NCI-H524 treated with DMSO at 0.1 percent for 48 hours (cell line): ENCODE measurements at places on chromosomes 12 and 14.

- DNase-seq = no peak
These were observed 2.6 kb downstream of the CYP46A1 start for GRCh38 chr14:99686557-99687283.

- DNase-seq = no peak
These were observed 4.7 kb upstream of the GPATCH2L start for GRCh38 chr14:76146976-76147375.

DNA sequence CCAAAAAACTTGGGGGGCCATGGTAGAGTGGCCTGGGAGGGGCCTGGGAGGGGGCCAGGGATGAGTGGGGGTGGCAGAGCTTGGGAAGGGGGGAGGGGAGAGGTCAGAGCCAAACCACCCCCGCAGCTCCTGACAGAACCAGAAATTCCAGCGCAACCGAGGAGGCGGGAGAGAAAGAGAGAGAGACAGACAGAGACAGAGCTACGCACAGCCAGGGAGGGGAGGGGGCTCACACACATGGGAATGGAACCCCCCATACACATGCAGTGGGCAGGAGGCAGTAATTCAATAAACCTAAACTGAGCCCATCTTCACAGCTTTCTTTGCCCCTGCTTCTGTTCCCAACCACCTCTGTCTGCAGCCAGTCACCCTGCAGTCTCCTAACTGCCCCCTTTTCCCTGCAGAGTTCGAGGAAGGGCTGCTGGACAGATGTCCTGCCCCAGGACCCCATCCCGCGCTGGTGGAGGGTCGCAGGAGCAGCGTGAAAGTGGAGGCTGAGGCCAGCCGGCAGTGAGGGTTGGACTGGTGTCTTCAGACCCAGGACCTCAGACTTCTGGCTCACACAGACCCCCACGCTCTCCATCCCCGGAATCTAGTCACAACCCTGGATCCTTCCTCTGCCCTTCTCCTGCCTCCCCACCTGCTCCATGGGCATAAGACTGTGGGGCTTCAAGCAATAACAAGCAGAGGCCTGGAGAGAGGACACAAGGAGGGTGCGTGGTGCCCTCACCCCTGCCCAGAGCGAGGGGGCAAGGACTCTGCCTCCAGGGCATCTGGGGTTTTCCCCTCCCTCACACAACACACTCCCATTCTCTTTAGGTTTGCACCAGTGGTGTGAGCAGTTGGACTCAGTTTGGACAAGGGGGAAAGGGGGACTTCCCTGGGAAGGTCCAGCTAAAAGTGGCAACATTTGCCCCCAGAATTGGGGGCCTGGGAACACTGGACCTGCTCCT is 5.6 kb downstream of the NAB2 start:
- DNase-seq = no peak

DNA sequence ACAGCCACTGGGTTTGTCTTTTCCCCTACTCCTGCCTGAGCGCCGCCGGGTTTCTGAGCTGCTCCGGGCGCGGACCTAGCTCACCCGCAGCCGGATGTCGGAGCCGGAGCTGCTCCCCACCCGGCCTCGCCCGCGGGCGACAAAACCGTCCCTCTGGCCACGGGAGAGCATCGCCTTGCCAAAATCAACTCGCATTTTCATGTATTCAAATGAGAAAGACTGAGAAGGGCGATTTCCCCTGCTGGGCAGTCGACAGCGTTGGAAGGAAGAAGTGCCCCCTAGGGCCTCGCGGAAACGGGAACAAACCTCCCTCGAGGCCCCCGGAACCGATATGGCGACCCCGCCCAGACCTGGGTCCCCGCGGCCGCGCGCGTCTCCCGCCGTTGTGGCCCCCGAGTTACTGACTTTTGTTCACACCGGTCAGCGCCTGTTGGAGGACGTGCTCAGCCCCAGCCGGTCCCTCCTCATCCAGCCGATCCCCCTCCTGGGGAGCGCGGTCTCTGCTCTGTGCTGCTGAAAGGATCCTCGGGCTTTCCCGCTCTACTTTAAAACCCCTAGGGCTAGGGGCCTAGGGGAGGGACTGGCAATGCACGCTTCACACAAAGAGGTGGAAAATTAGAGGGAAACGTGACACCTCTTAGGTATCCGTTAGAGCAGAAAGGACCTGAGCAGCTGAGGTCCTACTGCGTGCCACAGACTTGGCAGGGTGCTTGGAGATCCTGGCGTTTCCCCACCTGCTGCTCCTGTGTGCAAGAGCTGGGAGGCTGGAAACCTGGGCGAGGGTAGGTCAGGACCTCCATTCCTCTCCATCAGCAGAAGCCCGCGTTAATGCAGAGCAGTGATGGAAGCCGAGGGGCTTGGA is 4.3 kb downstream of the TTC6 start:
- DNase-seq = peak; percentile 9

DNA sequence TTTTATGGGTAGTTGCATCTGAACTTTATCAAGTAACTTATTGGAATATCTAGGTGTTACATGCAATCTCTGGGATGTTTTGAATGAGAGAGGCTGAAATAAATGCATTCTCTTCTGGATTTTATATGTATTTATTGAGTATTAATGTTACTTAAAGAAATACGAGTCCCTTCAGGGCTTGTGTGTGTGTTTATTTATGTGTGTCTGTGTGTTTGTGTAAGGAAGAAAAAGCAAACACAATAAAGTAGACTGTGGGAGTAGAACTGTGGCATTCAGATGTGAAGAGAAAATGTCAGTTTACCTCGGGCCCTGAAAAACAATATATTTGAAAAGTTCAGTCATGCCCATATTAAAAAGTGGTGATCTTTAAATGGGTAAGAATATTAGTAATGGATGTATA is 250.5 kb downstream of the RPL10L start:
- DNase-seq = no peak

DNA sequence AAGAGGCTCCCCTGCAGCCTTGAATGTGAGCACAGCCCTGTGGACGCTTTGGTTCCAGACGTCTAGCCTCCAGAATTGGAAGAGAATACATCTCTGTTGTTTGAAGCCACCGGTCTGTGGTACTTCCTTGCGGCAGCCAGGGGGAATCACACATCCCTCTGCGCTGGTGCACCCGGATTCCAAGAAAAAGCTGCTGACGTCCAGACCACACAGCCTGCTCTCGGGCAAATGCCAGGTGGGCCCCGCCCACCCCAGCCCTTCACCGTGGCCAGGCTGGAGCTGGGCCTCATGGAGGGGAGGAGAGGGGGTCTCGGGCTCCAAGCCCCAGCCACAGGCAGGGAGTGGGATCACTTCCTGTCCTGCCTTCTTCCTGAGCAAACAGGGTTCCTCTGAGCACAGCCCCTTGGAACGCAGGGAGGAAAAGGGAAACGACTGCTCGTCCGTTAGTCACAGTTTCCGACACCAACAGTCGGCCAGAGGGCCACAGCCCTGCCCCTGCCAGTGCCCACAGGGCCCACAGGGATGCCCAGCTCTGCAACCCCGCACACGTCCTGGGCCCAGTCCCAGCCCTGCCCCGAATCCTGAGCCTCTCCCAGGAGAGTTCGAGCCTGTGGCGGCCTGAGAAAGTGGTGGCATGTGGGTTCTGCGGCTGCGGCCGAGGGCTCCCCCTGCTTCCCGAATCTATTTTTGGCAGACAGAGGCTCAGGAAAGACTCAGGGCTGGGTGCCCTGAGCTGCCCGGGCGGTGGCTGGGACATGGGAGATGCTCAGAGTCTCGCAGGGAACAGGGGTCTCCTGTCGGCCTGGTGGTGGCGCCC is 85.3 kb downstream of the RFLNA start:
- no peak for DNase-seq

- no peak for DNase-seq
These were observed 22.4 kb upstream of the FBRSL1 start for GRCh38 chr12:132467511-132467910.

DNA sequence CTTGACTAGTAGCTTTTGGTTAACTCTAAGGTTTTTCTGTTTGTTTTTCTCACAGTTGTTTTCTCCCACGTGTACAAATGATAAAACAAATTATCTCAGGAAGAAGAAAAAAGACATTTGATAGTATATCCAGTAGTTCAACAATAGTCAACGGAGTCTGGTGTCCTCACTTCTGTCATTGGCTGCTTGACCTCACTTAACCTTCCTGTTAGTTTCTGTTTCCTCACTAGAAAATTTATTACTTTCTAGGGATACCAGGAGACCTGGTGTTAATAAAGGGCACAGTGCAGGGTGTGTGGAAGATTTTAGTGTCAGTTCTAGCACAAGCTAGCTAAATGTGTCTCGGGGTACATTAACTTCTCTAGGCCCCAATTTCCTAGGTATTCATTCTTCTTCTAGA is 116.0 kb downstream of the PRKCH start:
- DNase-seq = no peak

DNA sequence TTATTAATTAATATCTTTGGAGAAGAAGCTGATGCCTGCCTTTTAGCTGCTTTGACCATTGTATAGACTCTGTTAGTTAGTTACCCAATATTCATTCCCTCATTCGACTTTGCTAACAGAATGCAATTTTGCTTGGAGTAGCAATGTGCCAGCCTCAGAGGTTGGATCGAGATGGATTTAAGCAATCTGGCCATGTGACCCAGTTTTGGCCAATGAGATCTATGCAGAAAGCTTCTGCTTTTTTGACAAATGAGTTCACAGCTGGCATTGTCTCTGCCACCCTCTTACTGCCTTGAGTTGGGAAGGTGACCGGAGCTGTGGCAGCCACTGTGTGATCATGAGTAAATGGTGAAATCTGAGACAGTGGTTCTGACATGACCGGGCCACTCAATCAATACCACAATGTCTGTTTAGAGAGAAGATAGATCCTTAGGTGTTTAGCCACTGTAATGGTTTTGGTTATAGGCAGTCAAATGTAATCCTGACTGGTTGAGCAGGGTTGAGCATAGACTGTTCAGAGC is 74.9 kb upstream of the MED13L start:
- DNase-seq = no peak

- DNase-seq = no peak
These were observed 2.2 kb downstream of the L3HYPDH start for GRCh38 chr14:59481871-59482540.

DNA sequence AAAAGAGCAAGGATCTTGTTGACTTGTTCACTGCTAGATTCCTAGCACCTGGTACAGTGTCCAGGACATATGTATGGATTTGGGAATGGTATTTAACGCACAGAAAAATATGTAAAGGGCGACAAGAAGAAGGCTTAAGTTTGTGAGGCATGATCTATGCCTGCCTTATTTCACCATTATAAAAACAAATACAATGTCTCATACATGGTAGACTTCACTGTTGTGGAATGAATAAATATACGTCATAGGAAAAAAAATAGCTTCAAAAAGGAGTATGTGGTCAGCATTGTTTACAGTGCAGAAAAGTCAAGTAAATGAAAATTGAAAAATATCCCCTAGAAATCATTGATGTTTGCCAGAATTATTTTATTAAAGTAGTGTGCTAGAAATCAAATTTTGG is 30.0 kb downstream of the HCFC2 start:
- DNase-seq = no peak

- peak; percentile 47 for DNase-seq
These were observed 52.4 kb upstream of the EIF5 start for GRCh38 chr14:103281496-103282231.

GRCh38 chr14:91373591-91374254 is 43.9 kb downstream of the CCDC88C start:
- DNase-seq = peak; percentile 39

DNA sequence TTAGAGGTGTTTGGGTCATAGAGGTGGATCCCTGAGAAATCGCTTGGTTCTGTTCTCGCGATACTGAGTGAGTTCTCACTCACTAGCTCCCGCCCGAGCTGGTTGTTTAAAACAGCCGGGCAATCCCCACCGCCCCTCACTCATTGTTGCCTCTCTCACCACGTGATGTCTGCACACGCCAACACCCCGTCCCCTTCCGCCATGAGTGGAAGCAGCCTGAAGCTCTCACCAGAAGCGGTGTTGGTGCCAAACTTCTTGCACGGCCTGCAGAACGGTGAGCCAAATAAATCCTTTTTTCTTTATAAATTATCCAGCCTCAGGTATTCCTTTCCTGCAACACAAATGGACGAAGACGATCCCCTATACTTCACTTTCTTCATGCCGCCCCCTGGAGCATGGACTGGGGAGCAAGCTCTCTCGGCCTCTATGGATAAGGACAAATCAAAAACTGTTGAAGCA is 45.4 kb upstream of the CCND2 start:
- no peak for DNase-seq

DNA sequence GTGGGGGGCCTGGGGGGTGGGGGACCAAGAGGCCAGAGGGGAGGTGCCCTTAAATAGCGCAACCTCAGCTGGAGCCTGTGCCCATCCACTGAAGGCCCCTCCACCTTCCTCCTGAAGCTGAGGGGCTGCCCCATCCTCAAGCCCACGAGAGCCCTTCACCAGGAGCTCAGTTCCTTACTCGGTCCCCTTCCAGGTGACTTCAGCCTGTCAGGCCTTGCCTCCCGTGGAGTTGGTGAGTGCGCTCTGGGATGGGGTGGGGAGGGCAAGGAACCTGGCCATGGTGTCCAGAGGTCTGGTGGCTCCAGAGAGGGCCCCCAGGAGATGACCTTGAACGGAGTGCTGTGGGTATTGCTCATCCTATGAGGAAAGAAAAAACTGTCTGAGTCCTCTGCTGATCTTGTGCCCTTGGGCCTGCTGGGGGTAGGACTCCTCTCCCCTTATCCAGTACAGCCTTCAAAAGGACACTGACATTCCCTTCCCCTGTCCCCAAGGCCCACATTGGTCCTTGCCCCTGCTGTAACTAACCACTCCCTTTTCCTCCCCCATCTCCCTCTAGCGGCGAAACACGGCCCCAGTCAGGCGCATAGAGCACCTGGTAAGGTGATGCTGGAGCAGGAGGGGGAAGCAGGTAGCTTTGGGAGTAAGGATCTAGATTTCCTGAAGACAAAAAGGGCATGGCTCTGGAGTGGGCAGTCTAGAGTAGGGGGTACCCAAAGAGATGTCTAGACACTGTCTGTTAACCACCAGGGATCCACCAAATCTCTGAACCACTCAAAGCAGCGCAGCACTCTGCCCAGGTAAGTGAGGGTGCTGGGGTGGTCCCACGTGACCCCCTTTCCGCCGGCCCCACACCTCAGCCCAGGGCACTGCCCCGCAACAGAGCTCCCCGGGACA is 3.6 kb downstream of the TNS2 start:
- no peak for DNase-seq

GRCh38 chr14:90547968-90548367 is 151.1 kb downstream of the CALM1 start:
- DNase-seq = no peak

GRCh38 chr14:75258079-75258802 is 20.4 kb upstream of the FOS start:
- no peak for DNase-seq

DNA sequence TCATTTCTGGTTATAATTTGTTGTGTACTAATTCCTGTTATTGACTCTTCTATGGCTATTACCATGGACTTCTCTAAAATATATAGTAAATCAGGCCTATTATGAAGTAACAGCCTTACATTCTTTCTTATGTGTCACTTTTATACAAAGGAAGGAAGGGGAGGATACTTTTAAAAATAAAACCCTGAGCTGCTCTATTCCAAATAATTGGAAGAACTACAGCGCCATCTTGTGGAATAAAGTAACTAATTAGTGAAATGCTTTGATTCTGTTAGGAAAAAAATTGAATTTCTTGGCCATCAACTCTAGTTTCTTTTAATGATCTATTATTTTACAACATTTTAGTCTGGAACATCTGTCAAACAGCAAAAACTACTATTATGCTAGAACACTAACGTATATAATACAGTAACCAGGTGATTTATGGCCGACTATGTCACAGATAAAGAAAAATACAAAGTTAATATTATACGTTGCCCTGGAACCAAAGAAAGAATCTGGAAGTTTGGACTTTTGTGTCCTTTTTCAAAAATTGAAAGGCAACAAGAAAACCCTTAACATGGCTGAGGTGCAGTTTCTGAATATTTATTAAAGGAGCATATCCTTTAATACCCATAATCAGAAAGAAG is 55.0 kb upstream of the NELL2 start:
- DNase-seq = peak; percentile 7
